ENCODE measurements at places on chromosomes 3 and 15. TPM values are rescaled to one million over a fixed set of nuclear protein-coding genes. Genes with fewer than 3 reads are reported as not detected.

DNA sequence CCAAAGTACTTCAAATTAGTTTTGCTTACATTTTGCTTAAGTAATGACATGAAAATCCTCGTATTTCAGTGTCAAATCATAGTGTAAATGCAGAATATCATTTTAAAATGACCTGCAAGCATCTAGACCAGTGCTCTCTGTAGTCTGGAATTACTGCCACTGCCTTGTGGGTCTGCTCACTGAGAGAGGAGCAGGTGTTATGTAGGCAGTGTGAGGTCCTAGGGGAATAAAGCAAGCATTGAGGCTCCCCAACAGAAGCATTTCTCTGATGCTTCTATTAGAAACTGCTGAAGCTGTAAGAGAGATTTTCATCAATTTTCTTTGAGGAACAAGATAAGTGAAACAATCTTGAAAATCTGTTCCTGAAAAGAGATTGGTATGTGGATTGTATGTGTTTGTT lies 253.2 kb downstream of the BBX start:
- H3K27ac ChIP-seq, result no peak overlapping the region
- H3K36me3 ChIP-seq, result no peaks in the 10 kb centered on the region
- DNase-seq, result no peak
- no peaks in the 10 kb centered on the region for H3K27me3 ChIP-seq
- H3K4me3 ChIP-seq, result no peak overlapping the region
- H3K4me1 ChIP-seq, result no peaks in the 10 kb centered on the region

- no peak overlapping the region for H3K4me3 ChIP-seq
- peak overlapping the region; percentile 56 for H3K27ac ChIP-seq
- peak; percentile 89 for DNase-seq
- peaks cover 39% of the 10 kb centered on the region for H3K4me1 ChIP-seq
Observed at GRCh38 chr3:128435058-128435457, 31.6 kb downstream of the DNAJB8 start.

- H3K4me1 ChIP-seq, result peaks cover 15% of the 10 kb centered on the region
- peak overlapping the region; percentile 82 for H3K27ac ChIP-seq
- peak overlapping the region; percentile 78 for H3K4me3 ChIP-seq
Observed at GRCh38 chr3:149085828-149086231, 503 bp downstream of the HLTF start.

GRCh38 chr3:4571690-4572334 lies 78.7 kb downstream of the ITPR1 start:
- no peaks in the 10 kb centered on the region for H3K27me3 ChIP-seq
- no peak overlapping the region for H3K4me3 ChIP-seq
- no peaks in the 10 kb centered on the region for H3K36me3 ChIP-seq
- no peaks in the 10 kb centered on the region for H3K4me1 ChIP-seq
- no peak for DNase-seq

Gene FMN1
- 1.6 TPM for total RNA-seq

Gene SQOR
- total RNA-seq, result 5.0 TPM

Gene CTXN2
- not detected for total RNA-seq

Gene TBC1D2B
- total RNA-seq, result 18.3 TPM

All from Caco-2 (cell line).